ENCODE measurements at places on chromosomes 12 and 14.

DNA sequence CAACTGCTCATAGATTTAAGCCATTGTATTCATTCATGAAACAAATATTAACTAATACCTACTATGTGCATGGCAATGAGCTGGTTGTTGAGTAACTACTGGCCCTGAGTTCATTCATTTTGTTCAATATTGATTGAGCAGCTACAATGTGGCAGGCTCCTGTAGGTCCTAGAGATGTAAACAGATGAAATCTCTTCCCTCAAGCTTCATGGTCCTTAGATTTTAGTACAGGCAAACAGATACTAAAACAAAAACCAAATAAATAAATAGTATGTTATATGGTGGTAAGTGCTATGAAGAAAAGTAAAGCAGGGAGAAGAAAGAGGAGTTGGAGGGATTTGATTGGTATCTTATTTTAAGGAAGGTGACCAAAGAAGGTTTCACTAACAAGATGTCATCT lies 77.8 kb downstream of the RERG start:
- no peak for DNase-seq

- DNase-seq: no peak
These were observed 6.4 kb downstream of the TMEM106C start for GRCh38 chr12:47969845-47970244.

DNA sequence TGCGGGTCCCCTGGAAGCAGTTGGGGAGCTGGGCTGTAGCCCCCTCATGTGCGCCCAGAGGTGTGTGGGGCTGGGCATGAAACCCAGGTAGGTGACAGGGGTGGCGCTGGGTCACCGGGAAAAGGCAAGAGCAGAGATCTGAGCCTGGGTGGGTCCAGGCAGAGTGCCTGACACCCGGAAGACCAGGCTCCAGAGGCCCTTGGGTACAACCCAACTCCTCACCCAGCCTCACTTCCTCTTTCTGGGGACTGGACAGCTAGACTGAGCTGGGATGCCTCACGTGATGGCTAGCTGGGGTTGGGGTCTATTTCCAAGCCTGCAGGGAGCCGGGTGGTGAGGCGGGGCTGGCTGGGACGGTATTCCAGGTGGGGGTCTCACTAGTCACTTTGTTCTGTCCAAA lies 16.3 kb upstream of the CYP46A1 start:
- no peak for DNase-seq

DNA sequence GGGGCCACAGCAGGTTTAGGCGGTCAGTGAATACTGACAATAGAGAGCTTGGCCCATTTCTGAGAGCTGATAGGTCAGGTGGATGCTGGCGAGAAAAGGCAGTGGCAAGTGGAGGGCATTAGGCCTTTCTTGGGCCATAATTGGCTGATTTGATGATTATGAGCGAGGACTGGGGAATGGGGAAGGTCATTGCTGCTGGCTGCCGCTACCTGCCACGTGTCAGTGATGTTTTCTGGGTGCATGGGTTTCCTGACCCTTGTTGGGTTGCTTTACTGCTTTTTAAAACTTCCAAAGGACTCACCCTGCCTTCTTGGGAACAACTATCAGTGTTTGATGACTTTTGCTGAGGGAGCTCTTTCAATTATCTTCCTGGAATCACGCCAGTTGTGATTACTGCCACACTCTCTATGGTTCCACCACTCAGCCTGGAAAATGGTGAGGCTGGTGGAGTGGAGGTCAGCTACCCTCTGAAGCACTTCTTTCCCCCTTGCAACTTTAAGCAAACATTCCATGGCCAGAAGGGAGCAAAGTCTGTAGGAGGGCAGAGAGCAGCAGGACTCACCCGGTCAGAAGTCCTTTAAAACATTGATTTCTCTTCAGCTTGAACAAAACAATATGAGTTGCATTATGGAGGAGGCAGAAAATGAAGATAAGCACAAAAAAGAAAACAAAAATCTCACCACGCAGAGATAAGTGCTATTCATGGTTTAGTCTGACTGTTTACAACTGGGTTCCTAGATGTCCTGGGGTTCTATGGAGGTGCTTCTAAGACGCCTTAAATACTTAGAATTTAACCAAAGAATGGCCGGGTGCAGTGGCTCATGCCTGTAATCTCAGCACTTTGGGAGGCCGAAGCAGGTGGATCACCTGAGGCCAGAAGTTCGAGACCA lies 12.1 kb upstream of the SLC10A1 start:
- no peak for DNase-seq

GRCh38 chr12:131327521-131328488 lies 374.1 kb downstream of the ADGRD1 start:
- no peak for DNase-seq

- DNase-seq: no peak
These were observed 79.2 kb upstream of the BTG1 start for GRCh38 chr12:92224685-92225331.

GRCh38 chr12:14164266-14164665 lies 182.9 kb upstream of the GRIN2B start:
- no peak for DNase-seq

GRCh38 chr12:114152890-114153289 lies 186.8 kb upstream of the RBM19 start:
- no peak for DNase-seq

DNA sequence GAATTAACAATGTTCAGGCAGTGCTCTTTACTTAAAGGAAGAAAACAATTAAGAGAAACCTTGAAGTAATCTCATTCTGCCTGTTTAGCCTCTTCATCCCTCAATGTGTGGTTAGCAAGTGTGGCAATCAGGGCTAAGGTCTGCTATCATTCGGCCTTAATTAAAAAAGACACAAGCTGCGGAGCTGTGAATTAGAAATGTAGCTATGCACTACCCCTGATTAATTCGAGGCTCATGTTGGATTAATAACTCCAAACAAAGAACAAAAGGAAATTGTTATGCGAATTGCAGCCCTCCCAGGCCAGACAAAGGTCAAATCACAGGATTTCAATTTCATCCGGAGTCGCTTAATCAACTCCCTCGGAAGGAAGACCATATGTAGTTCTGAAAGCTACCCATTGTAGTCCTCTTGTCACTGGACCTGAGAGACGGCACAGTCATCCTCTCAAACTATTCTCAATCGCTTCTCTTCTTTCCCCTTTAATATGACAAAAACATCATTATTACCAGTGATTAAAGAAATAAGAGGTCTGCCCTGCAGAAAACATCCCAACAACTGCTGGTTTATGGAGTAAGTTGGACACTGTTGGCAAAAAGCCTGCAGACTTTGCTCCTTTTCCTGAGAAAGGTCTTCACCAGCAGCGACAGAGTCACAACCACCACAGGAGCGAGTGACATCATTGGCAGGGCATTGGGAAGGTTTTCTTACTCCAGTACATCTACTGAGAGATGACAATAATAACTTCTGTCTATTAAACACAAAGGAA lies 71.1 kb upstream of the SOX5 start:
- no peak for DNase-seq

DNA sequence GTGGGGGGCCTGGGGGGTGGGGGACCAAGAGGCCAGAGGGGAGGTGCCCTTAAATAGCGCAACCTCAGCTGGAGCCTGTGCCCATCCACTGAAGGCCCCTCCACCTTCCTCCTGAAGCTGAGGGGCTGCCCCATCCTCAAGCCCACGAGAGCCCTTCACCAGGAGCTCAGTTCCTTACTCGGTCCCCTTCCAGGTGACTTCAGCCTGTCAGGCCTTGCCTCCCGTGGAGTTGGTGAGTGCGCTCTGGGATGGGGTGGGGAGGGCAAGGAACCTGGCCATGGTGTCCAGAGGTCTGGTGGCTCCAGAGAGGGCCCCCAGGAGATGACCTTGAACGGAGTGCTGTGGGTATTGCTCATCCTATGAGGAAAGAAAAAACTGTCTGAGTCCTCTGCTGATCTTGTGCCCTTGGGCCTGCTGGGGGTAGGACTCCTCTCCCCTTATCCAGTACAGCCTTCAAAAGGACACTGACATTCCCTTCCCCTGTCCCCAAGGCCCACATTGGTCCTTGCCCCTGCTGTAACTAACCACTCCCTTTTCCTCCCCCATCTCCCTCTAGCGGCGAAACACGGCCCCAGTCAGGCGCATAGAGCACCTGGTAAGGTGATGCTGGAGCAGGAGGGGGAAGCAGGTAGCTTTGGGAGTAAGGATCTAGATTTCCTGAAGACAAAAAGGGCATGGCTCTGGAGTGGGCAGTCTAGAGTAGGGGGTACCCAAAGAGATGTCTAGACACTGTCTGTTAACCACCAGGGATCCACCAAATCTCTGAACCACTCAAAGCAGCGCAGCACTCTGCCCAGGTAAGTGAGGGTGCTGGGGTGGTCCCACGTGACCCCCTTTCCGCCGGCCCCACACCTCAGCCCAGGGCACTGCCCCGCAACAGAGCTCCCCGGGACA lies 3.6 kb downstream of the TNS2 start:
- peak; percentile 32 for DNase-seq

- no peak for DNase-seq
These were observed 3.3 kb downstream of the BTG1 start for GRCh38 chr12:92142251-92142926.

DNA sequence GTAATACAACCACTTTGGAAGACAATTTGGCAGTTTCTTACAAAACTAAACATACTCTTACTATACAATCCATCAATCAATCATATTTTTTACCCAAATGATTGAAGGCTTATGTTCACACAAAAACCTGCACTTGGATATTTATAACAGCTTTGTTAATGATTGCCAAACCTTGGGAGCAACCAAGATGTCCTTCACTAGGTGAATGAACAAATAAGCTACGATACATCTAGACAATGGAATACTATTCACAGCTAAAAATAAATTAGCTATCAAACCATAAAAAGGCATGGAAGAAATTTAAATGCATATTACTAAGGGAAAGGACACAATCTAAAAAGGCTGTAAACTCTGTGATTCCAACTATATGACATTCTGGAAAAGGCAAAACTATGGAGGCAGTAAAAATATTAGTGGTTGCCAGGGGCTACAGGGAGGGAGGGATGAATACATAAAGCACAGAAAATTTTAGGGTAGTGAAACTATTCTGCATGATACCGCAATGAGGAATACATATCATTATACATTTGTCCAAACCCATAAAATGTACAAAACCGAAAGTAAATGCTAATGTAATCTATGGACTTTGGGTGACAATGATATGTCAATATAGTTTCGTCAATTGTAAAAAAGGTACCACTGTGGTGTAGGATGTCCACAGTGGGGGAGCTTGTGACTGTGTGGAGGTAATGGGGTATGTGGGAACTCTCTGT lies 70.5 kb downstream of the GPR65 start:
- DNase-seq: peak; percentile 60

DNA sequence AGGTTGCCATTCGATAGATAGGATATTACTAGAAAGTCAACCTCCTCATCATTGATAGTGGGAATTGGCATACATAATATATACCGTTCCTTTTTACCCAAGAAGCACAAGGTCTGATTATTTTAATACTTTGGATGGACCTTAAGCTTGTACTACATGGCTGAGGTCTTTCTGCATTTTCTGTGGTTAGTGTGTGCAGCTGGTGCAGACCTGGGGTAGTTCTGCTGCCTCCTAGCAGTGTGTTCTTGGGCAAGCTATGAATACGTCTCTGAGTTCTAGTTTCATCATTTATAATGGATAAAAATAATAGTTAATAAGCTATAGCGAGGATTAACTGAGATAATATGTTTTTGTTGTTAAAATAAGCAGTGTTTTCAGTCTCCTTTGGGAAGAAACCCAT lies 2.2 kb downstream of the ZDHHC17 start:
- DNase-seq: no peak

DNA sequence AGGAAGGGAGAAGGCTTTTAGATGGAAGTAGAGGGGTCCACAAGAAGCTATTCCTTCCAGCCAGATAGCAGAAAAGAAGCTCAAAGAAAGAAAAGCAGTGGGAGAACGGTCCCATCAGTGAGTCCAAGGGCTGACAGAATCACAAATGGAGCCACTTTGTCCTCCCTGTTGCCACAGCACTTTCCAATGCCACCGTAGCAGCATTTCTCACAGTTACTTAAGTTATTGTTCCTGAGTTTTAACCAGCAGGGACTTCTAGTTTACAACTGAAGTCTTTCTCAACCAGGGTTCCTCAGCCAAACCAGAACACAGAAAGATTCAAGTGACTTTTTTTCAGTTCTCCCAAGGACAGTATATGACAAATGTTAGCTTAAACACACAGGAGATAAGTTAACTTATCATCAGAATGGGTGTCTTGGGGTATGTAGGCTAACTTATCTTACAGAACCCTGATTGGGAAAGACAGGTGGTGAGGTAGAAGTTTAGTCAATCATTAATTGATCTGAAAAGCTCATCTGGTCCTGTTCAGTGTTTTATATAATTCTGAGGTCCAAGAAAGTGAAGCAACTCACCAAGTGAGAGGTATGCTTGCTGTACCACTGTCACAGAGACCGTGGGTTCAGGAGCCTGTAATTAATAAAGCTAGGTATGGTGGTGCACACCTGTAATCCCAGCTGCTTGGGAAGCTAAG lies 7.0 kb downstream of the GATC start:
- DNase-seq: no peak

DNA sequence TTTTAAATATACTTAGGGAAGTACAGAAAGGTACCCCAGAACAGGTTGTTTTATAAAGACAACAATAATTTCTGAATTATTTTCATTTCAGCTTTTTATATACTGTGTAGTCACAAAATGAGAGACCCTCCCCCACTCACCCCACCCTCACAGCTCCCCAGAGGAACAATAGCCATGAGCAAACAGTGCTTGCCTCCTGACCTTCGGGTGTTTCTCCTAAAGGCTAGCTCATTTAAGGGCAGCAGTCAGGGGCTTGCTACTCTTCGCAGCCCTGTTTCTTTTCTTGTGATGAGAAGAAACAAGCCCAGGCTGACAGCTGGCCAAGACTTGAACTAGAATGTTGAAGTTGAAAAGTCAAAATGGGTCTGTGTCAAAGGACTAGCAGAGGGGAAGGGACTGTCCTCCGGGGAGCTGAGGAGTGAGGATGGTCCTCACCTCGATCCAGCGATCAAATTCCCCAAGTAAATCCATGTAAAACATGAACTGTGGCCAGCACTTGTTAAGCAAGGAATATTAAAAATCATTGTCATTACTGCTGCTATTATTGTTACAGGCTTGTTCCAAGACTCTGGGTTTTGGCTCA lies 133.8 kb upstream of the ARHGAP5 start:
- no peak for DNase-seq

DNA sequence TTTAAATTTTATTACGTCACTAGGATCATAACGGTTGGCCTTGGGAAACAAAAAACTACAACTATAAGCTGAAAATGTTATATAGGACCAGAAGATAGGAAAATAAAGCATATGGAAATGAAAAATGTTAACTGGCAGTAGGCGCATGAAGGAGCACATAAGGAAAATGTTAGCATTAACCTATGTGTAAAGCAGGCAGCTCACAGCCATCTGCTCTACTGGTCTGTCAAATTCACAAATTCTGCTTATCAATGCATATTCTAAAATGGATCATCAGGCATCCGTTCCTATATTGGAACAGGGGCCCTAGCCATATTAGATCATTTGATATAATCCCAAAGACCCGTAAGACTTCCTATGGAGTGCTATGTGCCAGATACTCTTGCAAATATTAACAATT lies 263.9 kb downstream of the MDGA2 start:
- DNase-seq: no peak

All from inflammatory macrophage treated with lipopolysaccharide for 4 hours (primary cell).